ENCODE measurements at places on chromosomes 11 and 22. TPM values are rescaled to one million over a fixed set of nuclear protein-coding genes. Genes with fewer than 3 reads are reported as not detected.
A peak's percentile ranks its signal among the peaks of the same experiment; 100 is the strongest.

- no peak overlapping the region for H3K27ac ChIP-seq
- peaks cover 16% of the 10 kb centered on the region for H3K4me1 ChIP-seq
- no peak overlapping the region for H3K4me3 ChIP-seq
- H3K36me3 ChIP-seq, result no peaks in the 10 kb centered on the region
Observed at GRCh38 chr11:46480909-46481308, 89.3 kb upstream of the CHRM4 start.

GRCh38 chr11:77411137-77411707 lies 62.7 kb downstream of the PAK1 start:
- peak; percentile 9 for DNase-seq
- no peaks in the 10 kb centered on the region for H3K27me3 ChIP-seq
- no peaks in the 10 kb centered on the region for H3K36me3 ChIP-seq

DNA sequence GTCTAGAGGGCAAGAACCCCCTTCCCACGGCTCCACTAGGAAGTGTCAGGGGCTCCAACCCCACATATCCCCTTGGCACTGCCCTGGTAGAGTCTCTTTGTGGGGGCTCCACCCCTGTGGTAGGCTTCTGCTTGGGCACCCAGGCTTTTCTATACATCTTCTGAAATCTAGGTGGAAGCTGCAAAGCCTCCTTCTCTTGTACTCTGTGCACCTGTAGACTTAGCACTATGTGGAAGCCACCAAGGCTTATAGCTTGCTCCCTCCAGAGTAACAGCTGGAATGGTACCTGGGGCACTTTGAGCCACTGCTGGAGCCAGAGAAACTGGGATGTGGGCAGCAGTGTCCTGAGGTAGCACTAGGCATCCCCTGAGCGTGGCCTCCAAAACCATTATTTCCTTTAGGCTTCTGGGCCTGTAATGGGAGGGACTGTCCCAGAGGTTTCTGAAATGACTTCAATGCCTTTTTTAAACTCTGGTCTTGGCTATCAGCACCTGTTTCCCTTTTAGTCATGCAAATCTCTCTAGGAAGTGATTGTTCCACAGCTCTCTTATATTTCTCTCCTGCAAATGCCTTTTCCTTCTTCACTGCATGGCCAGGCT lies 68.4 kb downstream of the TRAF6 start:
- no peak overlapping the region for H3K27ac ChIP-seq
- H3K36me3 ChIP-seq, result no peaks in the 10 kb centered on the region
- no peak for DNase-seq
- no peak overlapping the region for H3K4me3 ChIP-seq

- H3K4me3 ChIP-seq, result no peak overlapping the region
- H3K36me3 ChIP-seq, result no peaks in the 10 kb centered on the region
- no peak for DNase-seq
- H3K27me3 ChIP-seq, result no peaks in the 10 kb centered on the region
Observed at GRCh38 chr11:92295175-92296137, 70.8 kb downstream of the FAT3 start.

GRCh38 chr11:134261626-134262488 lies 8.5 kb downstream of the ACAD8 start:
- DNase-seq, result peak; percentile 31
- no peak overlapping the region for H3K4me3 ChIP-seq
- H3K4me1 ChIP-seq, result no peaks in the 10 kb centered on the region
- H3K27ac ChIP-seq, result no peak overlapping the region
- H3K36me3 ChIP-seq, result peaks cover 20% of the 10 kb centered on the region

- DNase-seq, result no peak
- peaks cover 45% of the 10 kb centered on the region for H3K27me3 ChIP-seq
- no peak overlapping the region for H3K4me3 ChIP-seq
- H3K4me1 ChIP-seq, result peaks cover 5% of the 10 kb centered on the region
- no peak overlapping the region for H3K27ac ChIP-seq
- no peaks in the 10 kb centered on the region for H3K36me3 ChIP-seq
Observed at GRCh38 chr11:1744137-1744886, 6.1 kb downstream of the IFITM10 start.

Gene SYT7
- total RNA-seq, result 12.1 TPM

Gene CBLIF
- 0.69 TPM for total RNA-seq

Gene PRDX5
- total RNA-seq, result 500 TPM

Gene PDGFD
- total RNA-seq, result 97.0 TPM

Gene SAC3D1
- total RNA-seq, result 24.6 TPM

Data from cardiac muscle cell (in vitro differentiated cells and primary cell).